ENCODE measurements at places on chromosomes 3 and 15.

GRCh38 chr15:82298520-82298919 lies 35.9 kb downstream of the SAXO2 start:
- peak; percentile 57 for DNase-seq

DNA sequence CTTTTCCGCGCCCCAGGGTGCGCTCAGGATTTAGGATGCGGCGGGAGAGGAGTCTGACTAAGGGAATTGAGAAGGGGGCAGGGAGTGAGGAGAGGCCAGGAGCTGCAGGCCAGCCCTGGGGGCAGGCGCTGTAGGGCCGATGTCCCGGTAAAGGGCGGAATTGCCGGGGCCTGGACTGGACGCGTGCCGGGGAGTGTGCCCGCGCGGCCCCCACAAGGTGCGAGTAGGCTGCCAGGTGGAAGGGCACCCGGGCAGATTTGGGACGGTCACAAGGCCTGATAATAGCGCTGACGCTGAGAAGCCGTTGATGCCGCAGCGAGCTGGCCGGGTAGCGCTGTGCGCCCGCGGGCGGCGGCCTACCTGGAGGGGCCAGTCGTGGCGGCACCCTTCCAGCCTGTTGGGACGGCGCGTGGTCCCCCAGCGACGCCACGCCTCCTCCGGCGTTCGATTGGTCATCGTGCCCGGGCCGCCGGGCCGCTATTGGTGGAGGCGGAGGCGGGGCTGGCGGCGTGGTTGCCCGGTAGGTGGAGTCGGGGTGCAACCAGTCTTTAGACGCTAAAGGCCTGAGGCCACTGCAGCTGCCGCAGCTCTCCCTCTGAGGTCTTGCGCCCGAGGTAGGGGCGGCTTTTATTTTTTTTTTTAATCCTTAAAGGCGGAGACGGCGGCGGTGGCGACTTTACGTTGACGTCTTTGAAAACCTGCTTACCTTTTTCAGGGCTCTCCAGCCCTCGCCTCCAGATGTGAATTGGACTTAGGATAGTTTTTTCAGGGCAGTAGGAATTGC lies 903 bp downstream of the SLC25A38 start:
- peak; percentile 91 for DNase-seq

DNA sequence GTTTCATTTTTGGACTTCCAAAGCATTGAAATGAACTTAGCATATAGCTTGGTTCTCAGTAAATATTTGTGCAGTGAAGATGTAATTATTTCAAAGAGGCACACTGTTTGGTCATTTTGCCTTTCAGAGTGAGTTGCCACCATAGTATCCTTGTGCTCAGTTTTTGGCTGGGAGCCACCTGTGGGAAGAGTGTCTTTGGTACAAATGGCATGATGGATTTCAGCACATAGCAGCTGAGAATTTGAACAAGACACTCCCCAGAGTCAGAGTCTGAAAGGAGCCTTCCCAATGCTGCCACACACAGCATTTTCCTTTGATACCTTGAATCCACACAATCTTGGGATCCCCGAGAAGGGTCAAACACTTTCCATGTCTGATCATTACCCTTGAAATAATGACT lies 897.2 kb upstream of the ARPP21 start:
- no peak for DNase-seq

DNA sequence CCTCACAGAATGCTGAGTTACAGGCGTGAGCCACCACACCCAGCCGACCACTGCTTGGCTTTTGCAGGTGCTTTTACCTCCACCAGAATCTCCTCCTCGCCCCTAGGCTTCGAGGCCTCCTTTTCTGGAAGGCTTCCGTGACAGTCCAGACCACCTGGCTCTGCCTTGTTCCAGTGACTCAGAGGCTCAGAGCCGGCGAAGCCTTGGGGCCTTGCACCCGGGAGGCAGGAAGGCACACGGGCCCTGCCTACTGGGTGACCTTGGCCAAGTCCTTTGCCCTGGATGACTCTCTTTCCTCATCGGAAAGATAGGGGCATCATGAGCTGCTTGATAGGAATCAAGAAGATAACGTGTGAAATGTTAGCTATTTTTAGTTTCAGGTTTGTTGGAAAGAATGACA lies 31.3 kb upstream of the FURIN start:
- DNase-seq = no peak

DNA sequence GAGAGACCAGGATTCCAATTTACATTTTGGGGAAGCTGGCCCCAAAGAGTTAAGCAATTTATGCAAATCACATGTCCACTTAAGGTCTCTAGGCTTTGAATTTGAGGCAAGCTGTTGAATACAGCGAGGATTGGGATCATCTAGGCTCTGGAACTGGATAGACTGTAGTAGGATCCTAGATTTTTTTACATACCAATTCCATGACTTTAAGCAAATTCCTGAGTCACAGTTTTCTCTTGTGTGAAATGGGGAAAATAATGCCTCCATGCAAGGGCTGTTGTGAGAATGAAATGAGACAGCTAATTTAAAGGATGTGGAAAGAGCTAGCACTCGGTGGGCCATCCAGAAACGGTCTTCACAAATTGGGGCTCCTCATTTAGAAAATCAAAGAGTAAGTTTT lies 103.4 kb downstream of the MINAR1 start:
- no peak for DNase-seq

DNA sequence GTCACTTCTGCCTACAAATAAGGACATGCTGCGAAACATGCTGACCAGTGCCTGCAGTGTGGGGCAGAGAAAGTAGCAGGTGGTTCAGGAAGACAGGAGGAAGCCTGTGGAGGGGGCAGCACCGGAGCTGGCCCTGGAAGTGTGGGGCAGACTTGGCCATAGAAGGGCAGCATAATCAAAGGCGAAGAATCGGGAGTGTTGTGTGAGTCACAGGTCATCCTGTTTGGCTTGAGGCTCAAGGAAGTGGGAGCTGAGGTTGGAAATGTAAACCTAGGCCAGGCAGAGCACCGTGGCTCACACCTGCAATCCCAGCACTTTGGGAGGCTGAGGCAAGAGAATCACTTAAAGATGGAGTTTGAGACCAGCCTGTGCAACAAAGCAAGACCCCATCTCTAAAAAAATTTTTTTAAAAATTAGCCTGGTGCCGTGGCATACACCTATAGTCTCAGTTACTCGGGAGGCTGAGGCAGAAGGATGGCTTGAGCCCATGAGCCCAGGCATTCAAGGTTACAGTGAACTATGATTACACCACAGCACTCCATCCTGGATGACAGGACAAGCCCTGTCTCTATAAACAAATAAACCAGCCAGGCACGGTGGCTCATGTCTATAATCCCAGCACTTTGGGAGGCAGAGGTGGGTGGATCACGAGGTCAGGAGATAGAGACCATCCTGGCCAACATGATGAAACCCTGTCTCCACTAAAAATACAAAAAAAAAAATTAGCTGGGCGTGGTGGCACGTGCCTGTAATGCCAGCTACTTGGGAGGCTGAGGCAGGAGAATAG lies 54.0 kb downstream of the FAM43A start:
- DNase-seq = no peak

DNA sequence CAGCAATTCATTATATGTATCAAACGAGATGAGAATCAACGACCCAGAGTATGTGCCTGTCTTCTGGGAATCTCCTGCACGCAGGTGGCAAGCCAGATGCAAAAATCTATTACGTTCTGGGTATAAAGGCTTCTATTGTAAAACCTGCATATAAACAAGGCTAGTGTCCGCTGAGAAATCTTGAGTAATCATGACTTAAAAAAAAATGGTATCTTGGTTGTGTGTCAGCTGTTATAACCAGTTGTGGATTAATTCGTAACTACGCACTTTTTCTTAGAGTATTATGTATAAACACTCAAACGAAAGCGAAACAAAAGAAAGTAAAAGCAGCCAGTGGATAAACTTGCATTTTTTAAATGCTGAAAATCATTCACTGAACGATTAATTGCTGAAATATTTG lies 509.1 kb downstream of the RSL24D1 start:
- DNase-seq = no peak

DNA sequence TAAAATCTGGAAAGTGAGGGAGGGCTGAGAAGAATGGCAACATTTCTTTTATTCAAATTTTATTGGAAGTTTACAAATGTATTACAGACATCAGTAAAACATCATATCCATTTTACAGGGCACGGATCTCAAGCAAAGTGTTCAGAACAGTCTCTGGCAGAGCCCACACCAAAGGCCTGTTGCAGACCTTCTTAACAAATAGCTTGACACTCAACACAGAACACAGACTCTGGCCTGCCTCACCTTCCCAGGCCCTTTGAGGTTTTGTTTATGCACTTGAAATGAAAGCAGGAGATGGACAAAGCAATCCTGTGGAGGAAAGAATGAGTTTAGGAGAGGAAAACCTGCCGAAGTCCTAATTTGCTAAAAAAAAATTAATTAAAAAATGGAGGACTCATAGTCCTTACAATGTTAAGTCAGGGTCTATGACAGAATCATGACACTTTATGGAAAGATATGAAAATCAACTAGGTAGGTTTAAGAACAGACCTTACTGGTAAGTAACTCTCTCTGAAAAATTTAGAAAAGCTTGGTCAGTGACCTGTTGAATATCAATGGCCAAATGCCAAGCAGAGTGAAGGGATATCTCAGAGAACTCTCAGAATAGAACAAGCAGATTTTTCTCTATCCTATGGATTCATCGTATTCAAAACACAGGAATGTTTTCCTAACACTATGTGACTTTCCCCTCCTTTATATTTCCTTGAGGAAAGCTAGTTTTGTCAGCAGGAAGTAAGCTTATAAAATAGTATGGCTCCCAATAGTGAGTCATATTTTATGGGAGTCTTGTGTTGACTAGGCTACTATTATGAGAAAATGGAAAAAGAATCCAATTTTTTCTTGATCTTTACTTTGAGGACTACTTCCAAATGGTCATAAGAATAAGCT lies 70.8 kb upstream of the PSMD6 start:
- no peak for DNase-seq

GRCh38 chr15:48006031-48006511 lies 114.7 kb upstream of the SLC24A5 start:
- DNase-seq = no peak

DNA sequence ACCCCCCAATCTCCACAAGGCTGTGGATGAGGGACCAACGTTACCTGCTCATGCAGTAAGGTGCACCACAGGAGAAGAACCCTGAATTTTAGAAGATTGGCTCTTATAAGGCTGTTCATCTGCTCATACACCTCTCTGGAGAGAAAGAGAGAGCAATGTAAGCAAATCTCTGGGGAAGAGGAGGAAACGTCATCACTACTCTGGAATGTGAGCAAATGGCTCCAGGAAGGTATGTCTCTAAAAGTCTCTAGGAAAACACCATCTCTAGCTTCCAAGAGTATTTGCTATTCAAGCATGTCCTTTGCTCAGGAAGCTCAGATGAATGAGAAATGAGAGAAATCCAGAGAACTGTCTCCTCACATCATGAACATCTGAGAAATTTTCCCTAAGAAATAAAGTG lies 235.4 kb downstream of the TBL1XR1 start:
- DNase-seq = no peak

- peak; percentile 48 for DNase-seq
These were observed 91.2 kb downstream of the EOMES start for GRCh38 chr3:27630885-27631284.

DNA sequence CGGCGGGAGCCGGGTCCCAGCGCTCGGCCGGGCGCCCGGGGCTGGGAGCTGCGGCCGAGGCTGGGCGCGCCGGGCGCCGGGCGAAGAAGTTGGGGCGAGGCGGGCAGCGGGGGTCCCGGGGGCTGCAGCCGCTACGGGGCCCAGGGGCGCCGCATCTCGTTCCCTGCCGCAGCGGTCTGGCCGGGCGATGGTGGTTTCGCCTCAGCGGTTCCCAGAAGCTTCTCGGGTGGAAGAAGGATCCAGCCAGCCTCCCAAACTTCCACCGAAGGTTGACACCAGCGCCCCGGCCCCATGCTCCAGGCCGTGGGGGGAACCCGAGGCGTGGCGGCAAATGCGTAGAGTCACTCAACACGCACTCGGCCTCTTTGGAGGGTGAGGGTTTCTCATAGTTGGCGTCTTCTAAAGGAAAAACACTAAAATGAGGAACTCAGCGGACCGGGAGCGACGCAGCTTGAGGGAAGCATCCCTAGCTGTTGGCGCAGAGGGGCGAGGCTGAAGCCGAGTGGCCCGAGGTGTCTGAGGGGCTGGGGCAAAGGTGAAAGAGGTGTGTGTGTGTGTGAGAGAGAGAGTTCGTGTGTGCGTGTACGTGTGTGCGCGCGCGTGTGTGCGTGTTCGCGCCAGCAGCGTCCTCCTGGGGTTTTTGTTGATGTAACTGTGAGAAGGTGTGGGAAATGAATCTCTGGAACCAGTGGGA lies 940 bp downstream of the BOC start:
- no peak for DNase-seq

DNA sequence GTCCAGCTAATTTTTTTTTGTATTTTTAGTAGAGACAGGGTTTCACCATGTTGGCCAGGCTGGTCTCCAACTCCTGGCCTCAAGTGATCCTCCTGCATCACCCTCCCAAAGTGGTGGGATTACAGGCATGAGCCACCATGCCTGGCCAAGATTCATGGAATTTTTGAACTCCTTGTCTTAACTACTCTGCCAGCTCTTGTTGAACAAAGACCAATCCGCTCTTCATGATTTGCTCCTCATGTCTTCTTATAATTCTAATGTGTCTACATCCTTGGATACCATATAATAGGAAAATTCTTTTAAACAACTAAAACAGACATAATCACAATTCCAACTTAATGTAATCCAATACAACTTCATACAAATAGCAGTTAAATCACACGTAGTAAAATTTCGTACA lies 21.3 kb downstream of the UBA5 start:
- DNase-seq = no peak

- DNase-seq = no peak
These were observed 174.9 kb downstream of the SCAPER start for GRCh38 chr15:76730262-76730661.

GRCh38 chr3:172601066-172601832 lies 78.0 kb upstream of the TNFSF10 start:
- no peak for DNase-seq

- DNase-seq = no peak
These were observed 15.8 kb downstream of the APBA2 start for GRCh38 chr15:28901587-28901980.

All from CD4-positive, alpha-beta T cell treated with Interleukin-4 for 4 hours (primary cell).